ENCODE measurements at places on chromosomes 1 and 21. TPM values are rescaled to one million over a fixed set of nuclear protein-coding genes. Genes with fewer than 3 reads are reported as not detected.
A peak's percentile ranks its signal among the peaks of the same experiment; 100 is the strongest.

G0S2 gene
- 5.8 TPM for total RNA-seq

ADAM30 gene
- total RNA-seq: not detected

SRM gene
- 176 TPM for total RNA-seq

PIK3R3 gene
- 30.2 TPM for total RNA-seq

GRCh38 chr1:28236656-28237322 is 865 bp downstream of the ATP5IF1 start:
- peak overlapping the region; percentile 97 for H3K4me3 ChIP-seq
- H3K4me1 ChIP-seq: peaks cover 5% of the 10 kb centered on the region
- peaks cover 7% of the 10 kb centered on the region for H3K36me3 ChIP-seq

- H3K27me3 ChIP-seq: no peaks in the 10 kb centered on the region
- H3K36me3 ChIP-seq: no peaks in the 10 kb centered on the region
- H3K27ac ChIP-seq: no peak overlapping the region
- H3K4me1 ChIP-seq: no peaks in the 10 kb centered on the region
- no peak overlapping the region for H3K4me3 ChIP-seq
- DNase-seq: no peak
These were observed 11.7 kb upstream of the TRAPPC10 start for GRCh38 chr21:44000360-44000759.

DNA sequence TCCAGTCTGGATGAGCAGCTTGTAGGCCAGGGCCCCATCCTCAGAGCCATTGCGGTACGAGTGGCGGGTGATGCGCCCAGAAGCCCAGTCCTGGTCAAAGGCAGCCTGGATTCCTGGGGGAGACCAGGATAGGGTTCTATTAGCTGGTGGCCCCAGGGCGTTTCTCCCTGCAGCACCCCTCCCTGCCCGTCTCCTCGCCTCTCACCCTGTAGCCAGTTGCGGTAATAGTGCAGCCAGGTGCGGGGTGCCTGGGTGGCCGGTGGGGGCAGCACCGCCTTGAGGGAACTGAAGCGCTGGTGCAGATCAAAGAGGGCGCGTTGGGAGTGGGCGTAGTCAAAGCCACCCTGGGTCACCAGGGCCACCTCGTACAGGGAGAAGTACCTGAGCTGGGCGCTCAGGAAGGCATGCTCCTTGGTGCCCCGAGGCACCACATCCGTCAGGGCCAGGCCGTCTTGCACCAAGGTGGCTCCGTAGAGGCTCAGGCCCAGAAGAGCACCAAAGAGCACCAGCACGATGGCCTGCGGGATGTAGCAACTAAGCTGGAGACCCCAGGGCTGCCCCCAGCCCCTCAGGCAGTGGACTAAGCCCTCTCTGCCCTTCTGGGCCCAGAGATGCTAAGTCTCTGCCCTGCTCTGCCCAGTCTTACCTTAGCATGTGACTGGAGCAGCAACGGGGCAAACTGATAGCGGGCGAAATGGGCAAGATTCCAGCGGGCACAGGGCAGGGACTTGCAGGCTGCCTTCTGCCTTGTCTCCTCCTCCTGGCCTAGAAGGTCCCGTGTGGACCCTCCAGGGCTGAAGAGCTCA is 15.7 kb downstream of the PTCH2 start:
- DNase-seq: no peak
- no peak overlapping the region for H3K27ac ChIP-seq
- no peaks in the 10 kb centered on the region for H3K27me3 ChIP-seq
- H3K36me3 ChIP-seq: no peaks in the 10 kb centered on the region
- no peak overlapping the region for H3K4me3 ChIP-seq
- H3K4me1 ChIP-seq: peaks cover 13% of the 10 kb centered on the region

DNA sequence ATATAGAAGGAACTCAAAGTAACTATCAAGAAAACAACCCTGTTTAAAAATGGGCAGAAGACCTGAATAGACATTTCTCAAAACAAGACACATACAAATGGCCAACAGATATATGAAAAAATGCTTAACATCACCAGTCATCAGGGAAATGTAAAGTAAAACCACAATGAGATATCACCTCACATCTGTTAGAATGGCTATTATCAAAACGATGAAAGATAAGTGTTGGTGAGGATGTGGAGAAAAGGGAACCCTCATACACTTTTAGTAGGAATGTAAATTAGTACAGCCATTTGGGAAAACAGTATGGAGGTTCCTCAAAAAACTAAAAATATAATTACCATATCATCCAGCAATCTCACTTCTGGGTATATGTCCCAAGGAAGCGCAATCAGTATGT is 3.0 kb downstream of the CTSS start:
- H3K36me3 ChIP-seq: no peaks in the 10 kb centered on the region
- H3K27ac ChIP-seq: no peak overlapping the region
- peaks cover 4% of the 10 kb centered on the region for H3K4me1 ChIP-seq
- no peak for DNase-seq

- no peaks in the 10 kb centered on the region for H3K27me3 ChIP-seq
- DNase-seq: peak; percentile 29
- H3K4me1 ChIP-seq: no peaks in the 10 kb centered on the region
- H3K36me3 ChIP-seq: no peaks in the 10 kb centered on the region
These were observed 83.4 kb downstream of the BACH1 start for GRCh38 chr21:29382030-29382654.

GRCh38 chr1:91572044-91572443 is 71.4 kb downstream of the CDC7 start:
- H3K4me1 ChIP-seq: no peaks in the 10 kb centered on the region
- H3K27ac ChIP-seq: no peak overlapping the region
- no peaks in the 10 kb centered on the region for H3K36me3 ChIP-seq
- H3K27me3 ChIP-seq: no peaks in the 10 kb centered on the region

- H3K27me3 ChIP-seq: no peaks in the 10 kb centered on the region
- peak overlapping the region; percentile 55 for H3K27ac ChIP-seq
- H3K4me1 ChIP-seq: peaks cover 69% of the 10 kb centered on the region
- no peak overlapping the region for H3K4me3 ChIP-seq
These were observed 98.2 kb downstream of the PTPN14 start for GRCh38 chr1:214453109-214453722.

GRCh38 chr1:234288946-234289345 is 84.3 kb upstream of the COA6 start:
- DNase-seq: peak; percentile 64
- no peak overlapping the region for H3K4me3 ChIP-seq
- H3K36me3 ChIP-seq: no peaks in the 10 kb centered on the region
- H3K27ac ChIP-seq: peak overlapping the region; percentile 10
- H3K4me1 ChIP-seq: peaks cover 18% of the 10 kb centered on the region

DNA sequence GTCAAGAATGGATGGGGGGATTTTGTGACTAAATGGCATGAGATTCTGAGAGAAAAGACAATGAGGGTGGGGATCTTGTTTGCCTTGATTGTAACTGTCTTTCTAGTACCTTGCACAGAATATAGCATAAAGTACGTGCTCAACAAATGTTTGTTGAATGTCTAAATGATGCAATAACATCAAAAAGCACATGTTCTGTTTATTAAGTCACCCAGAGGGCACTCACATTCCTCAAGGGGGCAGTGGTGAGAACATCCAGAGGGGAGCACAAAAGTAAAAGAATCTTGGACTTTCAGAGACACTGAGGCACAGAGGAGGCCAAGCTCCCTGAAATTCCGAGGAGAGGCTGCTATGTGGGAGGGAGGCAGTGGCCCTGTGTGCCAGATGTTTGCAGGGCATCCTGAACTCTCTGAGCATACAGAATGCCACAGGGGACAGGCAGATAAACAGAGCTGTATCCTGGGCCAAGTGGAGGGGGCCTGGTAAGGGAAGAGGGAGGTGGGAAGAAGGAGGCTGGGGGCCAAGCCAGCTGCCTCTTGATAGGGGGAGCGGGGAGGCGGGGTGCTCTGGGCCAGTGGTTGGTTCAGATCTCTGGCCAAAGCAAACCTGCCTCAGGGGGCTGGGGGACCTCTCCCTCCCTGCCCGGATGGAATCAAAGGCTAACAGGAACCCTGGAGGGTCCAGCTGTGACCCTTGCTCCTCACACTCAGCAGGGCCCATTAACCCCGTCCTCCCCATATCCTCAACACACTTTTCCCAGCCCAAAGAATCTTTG is 6.5 kb upstream of the ATP1A2 start:
- H3K27me3 ChIP-seq: no peaks in the 10 kb centered on the region
- DNase-seq: peak; percentile 80
- no peaks in the 10 kb centered on the region for H3K36me3 ChIP-seq
- H3K27ac ChIP-seq: no peak overlapping the region
- peaks cover 5% of the 10 kb centered on the region for H3K4me1 ChIP-seq

GRCh38 chr1:33821291-33821690 is 42.6 kb upstream of the HMGB4 start:
- no peaks in the 10 kb centered on the region for H3K36me3 ChIP-seq
- H3K4me1 ChIP-seq: no peaks in the 10 kb centered on the region
- H3K27me3 ChIP-seq: peaks cover under 1% of the 10 kb centered on the region
- no peak for DNase-seq
- no peak overlapping the region for H3K27ac ChIP-seq

- no peak overlapping the region for H3K4me3 ChIP-seq
- H3K27ac ChIP-seq: no peak overlapping the region
- DNase-seq: peak; percentile 33
- H3K27me3 ChIP-seq: no peaks in the 10 kb centered on the region
These were observed 125.2 kb downstream of the PCBP3 start for GRCh38 chr21:45768740-45769048.

GRCh38 chr1:19360016-19360415 is 47.9 kb downstream of the SLC66A1 start:
- H3K4me3 ChIP-seq: no peak overlapping the region
- no peak overlapping the region for H3K27ac ChIP-seq
- H3K4me1 ChIP-seq: no peaks in the 10 kb centered on the region
- H3K36me3 ChIP-seq: peaks cover 13% of the 10 kb centered on the region
- no peak for DNase-seq
- no peaks in the 10 kb centered on the region for H3K27me3 ChIP-seq

DNA sequence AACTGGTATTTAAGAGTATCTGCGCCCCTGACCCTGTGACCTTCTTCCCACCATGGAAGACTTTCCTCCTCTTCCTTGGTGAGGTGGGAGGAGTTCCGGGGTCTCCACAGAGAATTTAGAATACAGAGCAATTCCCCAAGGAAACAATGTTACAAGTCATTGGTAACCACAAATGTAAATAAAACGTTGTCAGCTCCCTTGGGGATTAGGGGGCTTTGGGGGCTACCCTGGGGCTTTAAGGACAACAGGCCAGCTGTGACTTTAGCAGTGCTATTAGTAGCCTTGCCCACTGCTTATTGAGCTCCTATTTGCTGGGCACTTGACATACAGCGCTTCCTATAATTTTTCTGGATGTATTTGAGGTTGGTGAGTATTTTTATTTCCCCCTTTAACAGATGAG is 69.0 kb downstream of the IGSF21 start:
- no peaks in the 10 kb centered on the region for H3K36me3 ChIP-seq
- H3K4me1 ChIP-seq: no peaks in the 10 kb centered on the region
- no peak for DNase-seq
- H3K4me3 ChIP-seq: no peak overlapping the region
- peaks cover 11% of the 10 kb centered on the region for H3K27me3 ChIP-seq

GRCh38 chr1:207647671-207648333 is 2.9 kb downstream of the CR1L start:
- no peaks in the 10 kb centered on the region for H3K36me3 ChIP-seq
- no peak for DNase-seq
- peaks cover 47% of the 10 kb centered on the region for H3K27me3 ChIP-seq

GRCh38 chr1:183096894-183097293 is 73.7 kb downstream of the LAMC1 start:
- H3K4me3 ChIP-seq: no peak overlapping the region
- no peaks in the 10 kb centered on the region for H3K36me3 ChIP-seq
- peak; percentile 18 for DNase-seq
- no peaks in the 10 kb centered on the region for H3K27me3 ChIP-seq
- peaks cover 29% of the 10 kb centered on the region for H3K4me1 ChIP-seq

GRCh38 chr1:180358649-180359048 is 128.6 kb downstream of the LHX4 start:
- no peaks in the 10 kb centered on the region for H3K36me3 ChIP-seq
- H3K27ac ChIP-seq: no peak overlapping the region
- H3K27me3 ChIP-seq: no peaks in the 10 kb centered on the region
- peaks cover 25% of the 10 kb centered on the region for H3K4me1 ChIP-seq
- H3K4me3 ChIP-seq: no peak overlapping the region
- DNase-seq: peak; percentile 80

DNA sequence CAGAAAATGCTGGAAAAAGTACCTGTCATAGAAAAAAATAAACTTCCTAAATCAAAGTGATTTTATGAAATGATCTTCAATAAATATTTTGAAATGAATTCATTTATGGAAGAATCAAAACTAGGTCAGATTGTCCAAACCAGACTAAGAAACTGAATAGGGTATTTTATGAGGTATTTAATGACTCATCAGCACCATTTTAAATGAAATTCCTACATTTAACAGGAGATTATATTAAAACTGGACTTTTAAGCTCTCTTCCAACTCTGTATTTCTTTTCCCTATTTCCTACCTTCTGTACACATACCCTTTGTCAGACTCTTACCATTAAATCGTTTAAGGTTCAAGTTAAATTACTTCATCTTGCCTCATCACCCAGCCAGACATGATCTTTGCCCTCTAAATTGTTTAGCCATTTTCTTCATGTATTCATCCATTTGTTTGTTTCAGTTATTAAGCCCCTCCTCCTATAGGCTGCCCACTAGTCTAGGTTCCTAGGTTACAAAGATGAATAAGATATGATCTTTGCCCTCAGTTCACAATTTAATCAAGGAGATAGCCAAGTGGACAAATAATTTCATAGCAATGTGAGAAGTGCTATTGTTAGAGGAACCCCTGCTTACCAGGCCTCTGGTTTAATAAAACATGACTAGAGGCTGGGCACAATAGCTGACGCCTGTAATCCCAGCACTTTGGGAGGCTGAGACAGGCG is 25.0 kb downstream of the TATDN3 start:
- H3K4me1 ChIP-seq: no peaks in the 10 kb centered on the region
- no peaks in the 10 kb centered on the region for H3K27me3 ChIP-seq
- DNase-seq: no peak
- no peaks in the 10 kb centered on the region for H3K36me3 ChIP-seq
- H3K4me3 ChIP-seq: no peak overlapping the region

DNA sequence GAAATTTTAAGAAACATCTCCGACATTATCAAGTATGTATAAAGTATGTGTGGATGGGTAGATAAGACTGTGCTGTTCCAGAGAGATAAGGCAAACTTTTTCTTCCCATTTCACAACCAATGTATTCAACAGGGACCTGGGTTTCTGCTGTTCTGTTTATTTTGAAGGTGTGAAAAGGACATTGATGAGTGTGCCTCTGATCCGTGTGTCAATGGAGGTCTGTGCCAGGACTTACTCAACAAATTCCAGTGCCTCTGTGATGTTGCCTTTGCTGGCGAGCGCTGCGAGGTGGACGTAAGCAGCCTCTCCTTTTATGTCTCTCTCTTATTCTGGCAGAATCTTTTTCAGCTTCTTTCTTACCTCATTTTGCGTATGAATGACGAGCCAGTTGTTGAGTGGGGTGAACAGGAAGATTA is 174.0 kb downstream of the CRB1 start:
- H3K4me1 ChIP-seq: peaks cover 13% of the 10 kb centered on the region
- no peak overlapping the region for H3K4me3 ChIP-seq

Measured in A673 (cell line).